Urinary bladder (tissue), 4 donors: ENCODE measurements at places on chromosomes 16 and 17. TPM values are rescaled to one million over a fixed set of nuclear protein-coding genes. Genes with fewer than 3 reads are reported as not detected.

The CTRB2 gene
- polyA plus RNA-seq: 2.6 TPM

DNA sequence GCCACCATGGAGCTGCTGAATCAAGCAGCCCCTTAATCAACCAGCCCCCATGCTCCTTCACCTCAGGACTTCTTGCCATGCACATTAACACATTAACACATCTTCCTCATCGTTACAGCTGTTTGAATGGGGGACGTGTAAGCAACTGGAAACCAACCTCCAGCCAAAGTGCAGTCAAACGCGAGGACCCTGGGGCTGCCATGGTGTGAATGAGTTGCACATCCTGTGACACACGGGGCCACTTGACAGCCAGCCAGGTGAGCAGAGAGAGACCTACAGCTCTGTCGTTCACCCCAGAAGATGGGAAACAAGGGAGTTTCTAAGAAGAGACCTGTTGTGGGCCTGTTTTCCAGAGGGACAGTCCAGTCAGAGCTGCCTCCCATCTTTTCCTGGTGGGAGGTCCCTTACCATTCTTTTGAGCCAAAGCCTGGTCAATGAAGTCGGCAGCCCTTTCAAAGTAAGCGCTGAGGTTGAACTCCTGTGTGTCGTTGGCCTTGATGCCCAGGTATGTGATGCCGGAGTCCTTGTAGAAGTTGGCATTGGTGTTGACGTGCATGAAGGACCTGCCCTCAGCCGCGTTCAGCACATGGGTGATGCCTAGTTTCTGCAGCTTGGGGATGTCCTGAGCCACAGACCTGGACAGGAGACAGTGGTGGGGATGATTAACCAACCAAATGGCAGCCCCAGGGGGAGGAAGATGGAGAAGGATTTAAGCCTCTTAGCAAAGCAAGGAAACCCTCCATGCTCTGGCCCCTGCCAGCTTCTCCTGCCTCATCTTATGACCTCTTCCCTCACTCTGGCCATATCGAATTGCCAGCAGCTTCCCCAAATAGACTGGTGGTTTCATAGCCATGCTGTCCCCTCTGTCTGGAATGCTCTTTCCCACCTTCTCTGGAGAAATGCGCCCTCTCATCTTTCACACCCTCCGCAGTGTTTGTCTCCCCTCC, 4.2 kb downstream of the DUSP3 start:
- DNase-seq: no peak

The CAMTA2 gene
- 46.1 TPM for polyA plus RNA-seq

GRCh38 chr16:88742896-88743605, 36.7 kb downstream of the CTU2 start:
- DNase-seq: no peak

The TMEM186 gene
- 10.6 TPM for polyA plus RNA-seq

The SKAP1 gene
- polyA plus RNA-seq: 2.1 TPM
